Muscle of back (tissue), 13 donors: ENCODE measurements at places on chromosomes 12 and 14.

DNA sequence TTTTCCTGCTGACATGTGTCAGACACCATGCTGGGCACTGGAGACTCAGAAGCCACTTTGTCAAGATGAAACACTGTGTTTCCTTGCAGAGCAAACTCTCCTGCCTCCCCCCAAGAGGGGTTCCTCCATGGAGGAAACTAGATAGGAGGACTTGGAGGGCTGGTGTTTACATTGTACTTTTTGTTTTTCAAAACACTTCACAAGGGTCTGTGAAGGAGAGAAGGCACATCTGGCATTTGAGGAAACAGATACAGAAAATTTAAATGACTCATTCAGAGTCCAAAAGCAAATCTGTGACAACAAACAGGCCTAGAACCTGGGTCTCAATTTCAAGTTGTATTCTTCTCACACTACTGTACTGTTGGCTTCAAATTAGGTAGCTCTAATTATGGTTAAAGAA is 6.7 kb upstream of the CDKL1 start:
- DNase-seq: no peak

- DNase-seq: no peak
Observed at GRCh38 chr14:72588521-72588920, 305.4 kb downstream of the DPF3 start.

- DNase-seq: no peak
Observed at GRCh38 chr14:24848102-24848790, 201.7 kb downstream of the STXBP6 start.

- DNase-seq: no peak
Observed at GRCh38 chr14:70921669-70922068, 14.4 kb downstream of the PCNX1 start.

GRCh38 chr12:56299308-56299852 is 750 bp downstream of the CS start:
- DNase-seq: no peak

GRCh38 chr14:76998910-76999309 is 29.6 kb downstream of the IRF2BPL start:
- no peak for DNase-seq

- DNase-seq: no peak
Observed at GRCh38 chr12:51771008-51771407, 77.5 kb downstream of the FIGNL2 start.
